ENCODE measurements at places on chromosomes 3 and 15. TPM values are rescaled to one million over a fixed set of nuclear protein-coding genes. Genes with fewer than 3 reads are reported as not detected.

RBP2 gene
- total RNA-seq, result not detected

SPTBN5 gene
- total RNA-seq, result 0.23 TPM

STARD9 gene
- total RNA-seq, result 1.6 TPM

UBE2Q2 gene
- 42.2 TPM for total RNA-seq

LRRC31 gene
- total RNA-seq, result not detected

TEX55 gene
- not detected for total RNA-seq

MANF gene
- total RNA-seq, result 55.2 TPM

PRRT3 gene
- 1.3 TPM for total RNA-seq

CCDC39 gene
- not detected for total RNA-seq

XCR1 gene
- total RNA-seq, result 0.23 TPM

SPATA12 gene
- under 0.01 TPM for total RNA-seq

EFCC1 gene
- under 0.01 TPM for total RNA-seq

BUB1B gene
- 2.9 TPM for total RNA-seq

FSIP1 gene
- 0.98 TPM for total RNA-seq

TAGLN3 gene
- total RNA-seq, result 0.38 TPM

SLC22A14 gene
- total RNA-seq, result 0.23 TPM

SCAMP5 gene
- total RNA-seq, result 1.3 TPM

TMEM212 gene
- not detected for total RNA-seq

ESYT3 gene
- total RNA-seq, result 0.30 TPM

TMEM207 gene
- not detected for total RNA-seq

VILL gene
- total RNA-seq, result 8.9 TPM

CP gene
- total RNA-seq, result 30.1 TPM

CRYGS gene
- total RNA-seq, result 0.75 TPM

FRMD5 gene
- total RNA-seq, result 15.4 TPM

SCG5 gene
- total RNA-seq, result 100 TPM

NUP210 gene
- not detected for total RNA-seq

ZNF620 gene
- 0.83 TPM for total RNA-seq

UACA gene
- total RNA-seq, result 322 TPM

Data from smooth muscle cell of the coronary artery (primary cell).